Gastrocnemius medialis (tissue), 4 donors: ENCODE measurements at places on chromosomes 12 and 14.

- no peak overlapping the region for H3K4me3 ChIP-seq
- DNase-seq = no peak
- H3K4me1 ChIP-seq = peaks cover 11% of the 10 kb centered on the region
- H3K27ac ChIP-seq = no peak overlapping the region
- no peaks in the 10 kb centered on the region for H3K27me3 ChIP-seq
Measured at GRCh38 chr12:103627189-103627855, 40.2 kb downstream of the STAB2 start.

- no peaks in the 10 kb centered on the region for H3K27me3 ChIP-seq
- no peak for DNase-seq
- H3K4me1 ChIP-seq = no peaks in the 10 kb centered on the region
Measured at GRCh38 chr14:95713596-95714371, at the start of gene TCL1A. Gene TCL1A, minus strand, starts transcription at chr14:95714125. Its CDS starts 59 bp downstream, at chr14:95714066.

DNA sequence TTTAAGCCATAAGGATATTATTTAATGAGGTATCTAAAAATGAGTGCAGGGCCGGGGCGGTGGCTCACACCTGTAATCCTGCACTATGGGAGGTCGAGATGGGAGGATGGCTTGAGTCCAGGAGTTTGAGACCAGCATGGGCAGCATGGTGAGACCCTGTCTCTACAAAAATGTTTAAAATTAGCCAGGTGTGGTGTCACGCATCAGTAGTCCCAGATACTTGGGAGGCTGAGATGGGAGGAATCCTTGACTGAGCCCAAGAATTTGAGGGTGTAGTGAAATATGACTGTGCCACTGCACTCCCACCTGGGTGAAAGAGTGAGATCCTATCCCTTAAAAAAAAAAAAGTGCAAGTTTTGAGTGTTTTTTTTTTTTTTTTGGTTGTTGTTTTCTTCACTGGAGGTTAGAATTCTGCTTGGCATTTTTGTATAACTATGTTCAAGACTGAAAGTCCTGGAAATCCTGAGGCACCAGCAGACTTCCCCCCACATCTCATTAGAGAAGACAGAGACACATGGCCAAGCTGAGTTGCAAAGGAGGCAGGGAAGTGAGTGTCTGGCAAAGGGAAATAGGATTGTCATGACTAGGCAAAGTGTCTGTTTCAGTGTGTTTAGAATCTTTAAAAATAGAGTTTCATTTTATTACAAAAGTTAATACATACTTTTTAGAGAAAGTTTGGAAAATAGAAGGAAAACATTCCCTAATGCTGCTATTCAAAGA, 53.5 kb upstream of the DUSP6 start:
- no peaks in the 10 kb centered on the region for H3K27me3 ChIP-seq
- H3K4me3 ChIP-seq = no peak overlapping the region
- H3K4me1 ChIP-seq = no peaks in the 10 kb centered on the region
- H3K27ac ChIP-seq = no peak overlapping the region

- no peaks in the 10 kb centered on the region for H3K27me3 ChIP-seq
- H3K36me3 ChIP-seq = no peaks in the 10 kb centered on the region
- peak overlapping the region; percentile 51 for H3K4me3 ChIP-seq
- no peak overlapping the region for H3K27ac ChIP-seq
- H3K4me1 ChIP-seq = no peaks in the 10 kb centered on the region
Measured at GRCh38 chr12:25436206-25437030, 116.7 kb downstream of the LMNTD1 start.

- H3K4me1 ChIP-seq = no peaks in the 10 kb centered on the region
- H3K4me3 ChIP-seq = no peak overlapping the region
- no peak overlapping the region for H3K27ac ChIP-seq
- no peaks in the 10 kb centered on the region for H3K27me3 ChIP-seq
- no peaks in the 10 kb centered on the region for H3K36me3 ChIP-seq
- DNase-seq = no peak
Measured at GRCh38 chr12:1562813-1563407, 31.5 kb downstream of the FBXL14 start.

GRCh38 chr12:110863161-110863560, 16.4 kb downstream of the CCDC63 start:
- H3K27ac ChIP-seq = no peak overlapping the region
- H3K36me3 ChIP-seq = no peaks in the 10 kb centered on the region
- no peaks in the 10 kb centered on the region for H3K4me1 ChIP-seq
- no peak overlapping the region for H3K4me3 ChIP-seq

DNA sequence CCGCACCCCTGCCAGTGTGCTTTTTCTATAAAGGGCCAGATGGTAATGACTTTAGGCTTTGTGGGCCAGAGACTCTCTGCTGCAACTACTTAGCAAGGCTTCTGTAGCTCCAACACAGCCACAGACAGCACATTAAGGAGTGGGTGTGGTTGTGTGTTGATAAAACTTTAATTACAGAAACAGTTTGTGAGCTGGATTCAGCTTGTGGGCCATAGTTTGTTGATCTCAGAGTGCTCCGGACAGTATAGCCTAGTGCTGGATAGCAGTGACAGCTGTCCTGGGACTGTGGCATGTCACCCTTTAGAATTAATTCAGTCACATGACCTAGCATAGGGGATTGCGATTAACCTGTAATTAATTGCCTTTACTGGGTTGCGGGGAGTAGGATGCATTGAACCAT, 109.7 kb downstream of the ZNF664 start:
- no peak for DNase-seq
- H3K4me1 ChIP-seq = no peaks in the 10 kb centered on the region
- no peak overlapping the region for H3K4me3 ChIP-seq
- H3K27ac ChIP-seq = no peak overlapping the region
- H3K36me3 ChIP-seq = no peaks in the 10 kb centered on the region
- no peaks in the 10 kb centered on the region for H3K27me3 ChIP-seq

- no peaks in the 10 kb centered on the region for H3K27me3 ChIP-seq
- no peak overlapping the region for H3K27ac ChIP-seq
- no peak for DNase-seq
- H3K4me3 ChIP-seq = no peak overlapping the region
- H3K4me1 ChIP-seq = peaks cover 9% of the 10 kb centered on the region
- H3K36me3 ChIP-seq = no peaks in the 10 kb centered on the region
Measured at GRCh38 chr12:67508830-67509229, 139.7 kb upstream of the DYRK2 start.

DNA sequence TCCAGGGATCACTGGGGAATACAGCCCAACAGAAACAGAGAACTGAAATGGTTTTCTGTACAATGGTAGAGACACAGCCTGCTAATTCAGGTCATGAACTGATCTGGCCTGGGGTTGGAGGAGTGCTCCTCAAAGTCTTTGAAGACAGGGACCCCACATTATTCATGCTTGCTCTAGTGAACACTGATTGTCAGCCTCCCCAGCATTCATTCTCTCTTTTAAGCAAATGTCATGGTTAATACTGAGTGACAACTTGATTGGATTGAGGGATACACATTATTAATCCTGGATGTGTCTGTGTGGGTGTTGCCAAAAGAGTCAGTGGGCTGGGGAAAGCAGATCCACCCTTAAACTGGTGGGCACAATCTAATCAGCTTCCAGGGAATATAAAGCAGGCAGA, 288.4 kb upstream of the NOS1 start:
- H3K27me3 ChIP-seq = peaks cover 2% of the 10 kb centered on the region
- H3K4me1 ChIP-seq = no peaks in the 10 kb centered on the region
- no peak for DNase-seq

DNA sequence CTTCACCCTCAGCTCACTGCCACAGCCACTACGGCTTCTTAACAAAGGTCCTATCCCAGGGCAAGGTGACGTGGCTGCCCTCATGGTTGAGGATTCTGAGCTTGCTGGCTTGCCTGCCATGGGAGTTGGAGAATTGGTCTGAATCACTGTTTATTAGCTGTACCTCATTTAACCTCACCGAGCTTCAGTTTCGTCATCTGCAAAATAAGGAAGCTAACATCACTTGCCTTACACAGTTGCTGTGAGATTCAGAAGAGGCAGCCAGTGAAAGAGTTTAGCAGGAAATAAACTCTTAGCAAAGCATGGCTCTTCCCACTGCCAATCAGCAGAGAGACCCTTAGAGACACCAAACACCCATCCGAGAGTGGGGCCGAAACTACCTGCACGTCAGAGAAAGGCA, 90.1 kb upstream of the KCNA1 start:
- H3K27me3 ChIP-seq = peaks cover 4% of the 10 kb centered on the region
- no peaks in the 10 kb centered on the region for H3K36me3 ChIP-seq
- H3K4me1 ChIP-seq = no peaks in the 10 kb centered on the region
- H3K4me3 ChIP-seq = no peak overlapping the region
- no peak overlapping the region for H3K27ac ChIP-seq

GRCh38 chr12:79560225-79560889, 130.4 kb downstream of the PAWR start:
- H3K36me3 ChIP-seq = no peaks in the 10 kb centered on the region
- H3K4me3 ChIP-seq = no peak overlapping the region
- DNase-seq = no peak

DNA sequence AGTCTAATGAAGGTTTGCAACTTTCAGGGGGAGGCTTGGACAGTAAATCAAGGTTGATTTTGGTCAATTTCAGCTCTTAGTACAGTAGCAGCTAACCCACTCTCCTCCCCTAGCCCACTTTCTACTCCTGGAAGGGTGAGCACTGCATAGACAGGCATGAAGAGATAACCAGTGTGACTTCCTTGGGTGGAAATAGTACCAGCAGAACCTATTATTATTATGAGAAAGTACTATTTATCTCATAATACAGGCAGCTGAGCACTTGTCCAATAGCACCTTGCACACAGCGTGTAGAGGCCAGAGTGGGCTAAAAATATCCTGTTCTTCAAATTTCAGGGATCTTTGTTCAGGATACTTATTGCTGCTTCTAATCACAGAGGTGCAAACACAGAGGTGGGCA, 96.2 kb upstream of the FKBP4 start:
- no peaks in the 10 kb centered on the region for H3K36me3 ChIP-seq
- no peak for DNase-seq
- no peak overlapping the region for H3K4me3 ChIP-seq
- H3K4me1 ChIP-seq = no peaks in the 10 kb centered on the region

GRCh38 chr12:49542592-49543160, 3.8 kb downstream of the KCNH3 start:
- peaks cover 10% of the 10 kb centered on the region for H3K4me1 ChIP-seq
- peaks cover 17% of the 10 kb centered on the region for H3K27me3 ChIP-seq
- H3K4me3 ChIP-seq = no peak overlapping the region
- H3K36me3 ChIP-seq = no peaks in the 10 kb centered on the region
- DNase-seq = no peak
- no peak overlapping the region for H3K27ac ChIP-seq

- H3K27ac ChIP-seq = no peak overlapping the region
- H3K27me3 ChIP-seq = no peaks in the 10 kb centered on the region
- no peaks in the 10 kb centered on the region for H3K4me1 ChIP-seq
- no peak overlapping the region for H3K4me3 ChIP-seq
- no peaks in the 10 kb centered on the region for H3K36me3 ChIP-seq
Measured at GRCh38 chr14:53567236-53567780, 389.3 kb downstream of the BMP4 start.

GRCh38 chr12:121911824-121912585, 6.4 kb upstream of the CFAP251 start:
- H3K4me3 ChIP-seq = no peak overlapping the region
- no peak overlapping the region for H3K27ac ChIP-seq
- peaks cover 66% of the 10 kb centered on the region for H3K36me3 ChIP-seq
- H3K27me3 ChIP-seq = no peaks in the 10 kb centered on the region
- DNase-seq = no peak
- no peaks in the 10 kb centered on the region for H3K4me1 ChIP-seq

- H3K36me3 ChIP-seq = no peaks in the 10 kb centered on the region
- no peak for DNase-seq
- no peak overlapping the region for H3K27ac ChIP-seq
- no peak overlapping the region for H3K4me3 ChIP-seq
- H3K4me1 ChIP-seq = no peaks in the 10 kb centered on the region
Measured at GRCh38 chr12:32761716-32762115, 6.0 kb upstream of the YARS2 start.

DNA sequence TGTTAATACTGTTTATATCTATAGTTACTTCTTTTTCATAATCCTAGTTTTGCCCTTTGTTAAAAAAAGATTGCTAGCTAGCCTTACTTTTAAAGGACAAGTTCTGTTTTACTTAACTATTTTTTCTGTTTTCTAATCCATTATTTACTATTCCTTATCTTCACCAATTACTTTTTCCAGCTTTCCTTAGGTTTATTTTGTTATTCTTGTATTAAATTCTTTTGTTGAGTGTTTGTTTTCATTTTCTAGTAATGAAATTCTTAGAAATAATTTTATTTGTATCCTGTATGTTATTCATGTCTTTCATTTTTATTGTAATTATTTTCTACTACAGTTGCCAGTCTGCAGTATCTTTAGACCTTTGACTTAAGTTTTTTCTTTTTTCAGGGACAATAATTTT, 45.7 kb upstream of the GXYLT1 start:
- H3K4me3 ChIP-seq = no peak overlapping the region
- H3K27ac ChIP-seq = no peak overlapping the region
- DNase-seq = no peak
- peaks cover 14% of the 10 kb centered on the region for H3K4me1 ChIP-seq
- H3K36me3 ChIP-seq = no peaks in the 10 kb centered on the region

GRCh38 chr14:104820669-104821228, 19.8 kb downstream of the ZBTB42 start:
- peaks cover 11% of the 10 kb centered on the region for H3K4me1 ChIP-seq
- H3K27ac ChIP-seq = no peak overlapping the region
- H3K27me3 ChIP-seq = peaks cover 4% of the 10 kb centered on the region
- DNase-seq = no peak
- H3K4me3 ChIP-seq = no peak overlapping the region

DNA sequence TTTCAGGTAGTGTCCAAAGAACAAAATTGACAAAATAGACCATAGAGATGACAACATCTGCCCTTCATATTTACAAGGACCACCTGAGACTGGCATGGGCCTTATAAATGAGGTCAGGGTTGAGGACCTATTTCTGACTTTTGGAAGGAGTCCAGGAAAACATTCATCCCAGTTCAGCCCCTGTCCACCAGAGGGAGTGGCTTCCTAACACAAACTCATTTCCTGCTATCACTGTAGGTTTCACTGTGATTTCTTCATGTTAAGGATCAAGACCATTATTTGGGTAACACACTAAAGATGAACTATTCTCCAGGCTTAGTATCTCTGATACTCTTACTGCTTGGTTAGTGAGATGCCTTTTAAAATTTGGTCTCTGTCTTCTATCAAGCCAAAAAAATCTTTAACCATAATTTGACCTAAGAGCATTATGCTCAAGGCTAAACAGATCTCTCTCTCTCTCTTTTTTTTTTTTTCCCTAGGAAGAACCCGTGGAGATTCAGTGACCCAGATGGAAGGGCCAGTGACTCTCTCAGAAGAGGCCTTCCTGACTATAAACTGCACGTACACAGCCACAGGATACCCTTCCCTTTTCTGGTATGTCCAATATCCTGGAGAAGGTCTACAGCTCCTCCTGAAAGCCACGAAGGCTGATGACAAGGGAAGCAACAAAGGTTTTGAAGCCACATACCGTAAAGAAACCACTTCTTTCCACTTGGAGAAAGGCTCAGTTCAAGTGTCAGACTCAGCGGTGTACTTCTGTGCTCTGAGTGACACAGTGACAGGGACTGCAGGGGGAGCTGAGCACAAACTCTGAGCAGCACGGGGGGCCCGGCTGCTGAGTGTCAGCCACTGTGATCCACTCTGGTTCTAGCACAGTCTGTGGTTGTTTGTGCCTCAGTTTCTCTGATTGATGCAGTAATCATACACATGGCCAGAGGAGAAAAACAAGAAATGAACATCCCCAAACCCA, 267.6 kb upstream of the OR4E1 start:
- no peaks in the 10 kb centered on the region for H3K4me1 ChIP-seq
- no peaks in the 10 kb centered on the region for H3K27me3 ChIP-seq
- DNase-seq = no peak
- H3K4me3 ChIP-seq = no peak overlapping the region
- no peaks in the 10 kb centered on the region for H3K36me3 ChIP-seq

- H3K4me3 ChIP-seq = no peak overlapping the region
- peaks cover 4% of the 10 kb centered on the region for H3K4me1 ChIP-seq
- H3K27me3 ChIP-seq = no peaks in the 10 kb centered on the region
- no peaks in the 10 kb centered on the region for H3K36me3 ChIP-seq
Measured at GRCh38 chr14:95386536-95387095, 66.9 kb upstream of the CLMN start.
